ENCODE measurements at places on chromosomes 6 and 20. TPM values are rescaled to one million over a fixed set of nuclear protein-coding genes. Genes with fewer than 3 reads are reported as not detected.

The BPI gene
- total RNA-seq: not detected

The PRPF6 gene
- 62.6 TPM for total RNA-seq

DNA sequence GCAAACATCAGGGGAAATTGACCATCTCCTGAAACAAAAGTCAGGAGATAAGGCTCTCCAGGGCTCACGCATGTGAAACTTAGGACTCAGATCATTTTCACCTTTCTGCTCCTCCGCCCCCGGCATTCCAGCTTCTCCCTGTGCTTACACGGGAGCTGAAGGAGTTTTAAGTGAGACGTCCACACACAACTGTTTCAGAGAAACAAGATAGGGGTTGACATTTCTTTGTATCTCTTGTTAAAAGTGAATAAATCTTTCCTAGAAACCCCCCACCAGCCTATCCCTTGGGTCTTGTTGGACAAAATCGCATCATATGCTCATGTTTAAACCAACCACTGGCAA, 46.1 kb downstream of the FAM50B start:
- DNase-seq: no peak

GRCh38 chr20:18738888-18739287, 74.7 kb upstream of the SCP2D1 start:
- no peak for DNase-seq
